ENCODE measurements at places on chromosomes 4 and X.

GRCh38 chr4:70969076-70969475 lies 24.4 kb upstream of the DCK start:
- no peak for DNase-seq

GRCh38 chr4:112075129-112075753 lies 70.0 kb upstream of the FAM241A start:
- DNase-seq: no peak

- DNase-seq: no peak
Measured at GRCh38 chrX:40684092-40684491, 36.7 kb upstream of the CXorf38 start.

- no peak for DNase-seq
Measured at GRCh38 chrX:12443534-12444098, 305.3 kb downstream of the FRMPD4 start.

GRCh38 chrX:47158131-47158530 lies 13.1 kb downstream of the RBM10 start:
- DNase-seq: no peak

- DNase-seq: no peak
Measured at GRCh38 chr4:12359420-12359819, 930.7 kb upstream of the HS3ST1 start.

DNA sequence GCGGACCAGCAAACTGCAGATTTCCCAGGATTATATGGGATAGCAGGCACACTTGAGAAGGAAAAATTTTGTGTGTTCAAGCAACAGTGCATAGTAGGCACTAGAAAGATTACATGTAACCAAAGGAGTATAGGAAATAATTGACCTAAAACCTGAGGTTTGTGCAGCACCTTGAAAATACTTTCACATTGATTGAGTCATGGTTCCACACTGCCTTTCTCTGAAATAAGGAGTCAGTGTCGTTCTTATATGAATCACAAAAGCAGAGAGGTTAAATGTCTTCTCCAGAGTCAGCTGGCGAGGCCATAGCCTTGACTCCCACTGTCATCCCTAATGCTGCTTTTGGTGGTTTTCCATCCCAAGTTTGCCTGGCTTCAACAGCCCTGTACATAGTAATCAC lies 138.9 kb downstream of the SOWAHB start:
- no peak for DNase-seq

DNA sequence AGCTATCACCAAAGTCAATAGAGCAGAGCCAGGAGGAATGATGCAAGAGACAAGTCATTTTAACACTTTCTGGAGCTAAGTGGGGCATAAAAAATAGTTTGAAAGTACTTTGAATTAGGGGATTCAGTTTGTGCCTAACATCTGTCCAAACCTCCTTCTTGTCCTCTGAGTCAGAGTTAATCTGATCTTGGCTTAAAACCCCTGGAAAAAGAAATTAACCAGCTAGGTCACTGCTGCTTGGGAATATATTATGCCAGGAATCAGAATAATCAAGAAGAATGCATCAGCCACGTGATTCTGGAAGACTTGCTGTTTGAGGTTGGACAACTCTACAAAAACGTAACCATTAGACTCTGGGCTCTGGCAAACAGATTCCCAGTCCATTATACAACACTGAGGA lies 45.3 kb upstream of the EDA2R start:
- no peak for DNase-seq

DNA sequence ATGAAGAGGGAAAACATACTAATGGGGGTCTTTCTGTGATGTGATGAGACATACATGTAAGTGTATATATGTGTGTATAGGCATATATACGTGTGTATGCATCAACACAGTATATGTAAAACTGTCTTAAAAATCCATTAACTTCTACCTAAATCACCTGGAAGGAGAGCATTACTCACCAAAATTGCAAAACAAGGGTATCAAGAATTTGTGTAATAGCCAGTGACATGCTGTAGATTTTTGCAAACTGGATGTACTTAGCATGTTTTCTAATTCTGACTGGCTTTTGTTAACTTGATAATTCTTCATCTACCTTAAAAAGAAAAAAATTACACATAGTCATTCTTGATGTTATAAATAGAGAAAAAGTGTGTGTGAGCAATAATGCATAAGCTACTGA lies 104.7 kb downstream of the PRRG1 start:
- no peak for DNase-seq

DNA sequence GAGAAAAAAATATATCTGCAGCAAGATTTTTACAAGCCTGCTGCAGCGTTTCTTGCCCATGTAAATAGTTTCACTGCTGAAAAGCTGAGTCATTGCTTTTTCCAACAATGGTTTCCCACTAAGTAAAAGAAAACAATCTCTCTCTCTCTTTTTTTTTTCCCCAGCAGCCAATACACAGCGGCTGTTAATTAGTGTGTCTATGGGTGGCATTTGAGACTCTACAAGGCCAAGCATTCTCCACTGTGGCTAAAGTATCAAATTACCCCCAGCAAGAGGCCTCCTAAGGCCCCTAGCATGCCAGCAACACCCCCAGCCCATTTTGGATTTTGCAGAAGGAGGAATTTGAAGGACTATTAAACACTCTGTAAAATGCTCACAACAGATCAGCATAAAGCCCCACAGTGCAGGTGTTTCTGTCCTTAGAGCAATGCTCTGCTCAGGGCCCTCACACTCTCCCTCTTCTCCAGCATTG lies 837.4 kb downstream of the TRIML1 start:
- no peak for DNase-seq

GRCh38 chr4:67054896-67055295 lies 490.4 kb downstream of the CENPC start:
- DNase-seq: no peak

- DNase-seq: no peak
Measured at GRCh38 chr4:183266371-183266770, 53.7 kb downstream of the CLDN22 start.

- DNase-seq: no peak
Measured at GRCh38 chr4:177246641-177247584, 62.8 kb upstream of the NEIL3 start.

DNA sequence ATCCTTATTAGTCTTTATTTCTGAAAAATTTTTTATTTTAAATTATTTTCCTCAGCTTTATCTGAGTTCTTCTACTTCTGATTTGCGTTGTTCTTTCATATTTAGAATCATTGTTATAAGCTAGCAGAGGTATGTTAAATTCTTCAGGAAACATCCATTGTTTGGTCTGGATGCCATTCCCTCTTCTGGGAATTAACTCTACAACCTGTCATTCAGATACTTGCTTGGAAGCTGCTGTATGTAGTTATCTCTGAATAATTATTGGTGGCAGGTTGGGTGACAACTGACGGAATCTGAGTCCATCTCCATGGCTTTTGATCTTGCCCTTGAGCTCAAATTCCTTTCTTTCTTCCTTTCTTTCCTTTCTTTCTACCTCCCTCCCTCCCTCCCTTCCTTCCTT lies 61.9 kb downstream of the DDIT4L start:
- DNase-seq: no peak

DNA sequence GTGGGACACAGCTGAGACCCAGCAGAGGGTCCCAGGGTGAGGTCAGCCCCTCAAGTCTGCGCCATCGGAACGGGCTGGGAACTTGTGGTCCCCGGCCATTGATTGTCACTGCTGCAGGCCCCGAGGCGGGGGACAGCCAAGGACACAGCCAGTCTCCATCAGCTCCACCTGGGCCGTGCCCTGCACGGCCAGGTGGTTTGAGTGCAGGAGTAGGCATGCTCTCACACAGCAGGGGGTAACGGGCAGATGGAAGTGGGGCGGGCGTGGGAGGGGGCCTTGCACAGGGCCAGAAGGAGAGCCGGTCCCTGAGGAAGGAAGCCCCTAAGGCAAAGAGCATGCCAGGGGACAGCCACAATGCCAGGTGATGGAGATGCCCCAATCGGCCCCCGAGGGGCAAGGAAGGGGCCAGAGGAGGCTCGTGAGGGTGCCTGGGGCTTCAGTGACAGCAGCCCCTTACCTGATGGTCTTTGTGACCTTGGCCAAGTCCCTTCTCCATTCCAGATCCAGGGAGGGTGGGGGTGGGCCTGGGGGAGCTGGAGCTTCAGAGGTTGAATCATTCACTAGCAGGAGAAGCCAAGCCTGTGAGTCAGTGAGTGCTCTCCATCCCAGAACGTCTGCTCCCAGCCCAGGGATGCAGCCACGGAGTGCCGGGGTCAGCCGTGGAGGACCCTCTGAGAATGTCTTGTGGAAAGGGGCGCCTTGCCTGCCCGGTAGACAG lies 2.3 kb downstream of the ATP2B3 start:
- DNase-seq: no peak

GRCh38 chrX:29145316-29145715 lies 558.1 kb downstream of the IL1RAPL1 start:
- DNase-seq: peak; percentile 16

DNA sequence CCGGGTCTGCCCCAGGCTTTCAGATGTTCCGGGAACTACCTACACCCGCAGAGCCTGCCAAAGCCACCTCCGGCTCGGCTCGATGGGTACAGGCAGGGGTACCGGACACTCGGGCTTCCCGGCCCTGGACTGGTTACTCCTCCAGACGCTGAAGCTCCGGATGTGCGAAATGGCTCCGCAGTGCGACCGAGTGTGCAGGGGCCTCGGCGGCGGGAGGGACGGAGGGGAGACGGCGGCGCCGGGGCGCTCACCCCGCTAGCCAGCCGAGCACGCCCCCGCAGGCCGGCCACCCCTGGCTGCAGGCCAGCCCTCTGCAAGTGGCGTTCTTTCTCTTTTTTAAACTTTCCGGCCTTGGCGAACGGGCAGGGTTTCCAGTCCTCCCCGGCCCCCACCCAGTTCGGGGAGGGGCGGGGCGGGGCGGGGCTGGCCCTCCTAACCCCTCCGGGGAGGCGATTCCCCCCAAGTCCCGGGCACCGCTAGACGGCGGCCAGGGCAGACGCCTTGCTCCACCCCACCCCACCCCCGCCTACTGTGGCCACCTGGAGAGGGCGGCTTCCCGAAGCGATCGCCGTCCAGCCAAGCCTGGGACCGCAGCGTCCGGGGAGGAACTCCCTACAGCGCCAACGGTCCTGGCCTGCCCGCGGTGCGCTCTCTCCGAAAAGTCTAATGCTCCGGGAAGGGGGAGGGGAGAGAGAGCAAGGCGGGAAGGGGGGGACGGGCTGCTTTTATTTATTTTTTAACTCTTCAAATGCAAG lies 7.5 kb downstream of the BCOR start:
- DNase-seq: no peak

- peak; percentile 47 for DNase-seq
Measured at GRCh38 chr4:86594559-86595425, 677 bp downstream of the PTPN13 start.

GRCh38 chr4:59966758-59967157 lies 1233.4 kb upstream of the ADGRL3 start:
- DNase-seq: no peak

DNA sequence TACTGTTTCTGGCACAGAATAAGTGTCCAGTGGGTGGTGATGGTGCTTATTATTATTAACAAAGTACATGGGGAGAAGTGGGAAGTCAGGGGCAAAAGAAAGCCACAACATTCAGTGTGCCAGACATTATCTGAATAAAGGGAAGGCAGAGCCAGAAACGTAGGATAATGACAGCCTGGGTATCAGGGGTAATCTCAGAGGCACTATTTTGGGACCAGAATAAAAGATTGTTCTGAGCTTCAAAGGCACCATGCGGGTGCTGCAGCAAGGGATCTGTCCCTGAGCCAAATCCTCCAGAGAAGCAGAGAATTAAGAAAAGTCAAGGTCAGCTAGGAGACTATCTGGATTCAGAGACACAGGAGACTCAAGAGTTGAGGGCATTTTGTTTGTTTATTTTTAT lies 328.8 kb upstream of the GATB start:
- no peak for DNase-seq

- no peak for DNase-seq
Measured at GRCh38 chr4:155591738-155592143, 74.9 kb upstream of the GUCY1A1 start.

DNA sequence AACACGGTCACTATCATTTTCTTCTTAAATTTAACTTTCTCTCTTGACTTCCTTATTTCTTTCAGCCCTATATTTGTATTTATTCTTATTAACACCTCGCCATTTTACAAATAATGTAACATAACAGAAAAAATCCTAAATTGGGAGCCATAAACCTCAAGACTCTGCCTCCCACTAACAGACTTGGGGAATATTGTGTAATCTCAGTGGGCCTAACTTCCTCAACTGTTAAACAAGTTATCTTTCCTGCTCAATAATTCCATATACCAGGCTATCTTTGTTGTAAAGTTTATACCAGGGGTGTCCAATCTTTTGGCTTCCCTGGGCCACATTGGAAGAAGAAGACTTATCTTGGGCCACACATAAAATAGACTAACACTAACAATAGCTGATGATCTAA lies 26.2 kb downstream of the PRSS12 start:
- no peak for DNase-seq

DNA sequence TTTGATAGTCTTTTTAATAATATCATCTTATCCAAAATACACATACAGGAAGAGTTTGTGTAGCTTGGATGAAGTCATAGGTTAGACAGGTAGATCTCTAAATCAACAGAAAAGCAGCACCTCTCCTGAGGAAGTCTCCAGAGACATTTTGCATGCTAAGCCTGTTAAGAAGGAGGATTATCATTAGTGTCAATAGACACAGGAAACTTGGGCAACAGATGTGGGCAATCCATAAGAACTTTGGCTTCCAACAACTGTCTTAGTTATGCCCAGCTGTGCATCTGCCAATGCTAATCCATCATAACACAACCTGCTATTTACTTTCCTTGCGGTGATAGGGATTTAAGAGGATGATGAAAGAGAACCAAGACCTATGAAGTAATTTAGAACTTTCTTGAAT lies 1052.6 kb downstream of the RPA4 start:
- DNase-seq: no peak

DNA sequence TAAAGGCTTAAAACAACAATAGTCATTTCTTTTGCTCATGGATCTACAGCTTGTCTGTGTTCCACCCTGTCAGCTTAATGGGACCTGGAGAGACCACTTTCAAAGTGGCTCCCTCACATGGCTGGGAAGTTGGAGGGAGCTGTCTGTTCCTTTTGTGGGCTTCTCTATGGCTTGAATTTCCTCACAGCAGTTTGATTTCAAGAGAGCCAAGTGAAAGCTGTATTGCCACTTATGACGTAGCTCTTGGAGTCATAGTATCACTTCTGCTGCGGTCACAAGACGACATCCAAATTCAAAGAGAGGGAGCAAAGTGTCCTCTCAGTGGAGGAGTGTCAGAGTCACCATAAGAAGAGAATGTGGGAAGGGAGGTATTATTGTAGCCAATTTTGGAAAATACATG lies 22.7 kb upstream of the ACSL1 start:
- no peak for DNase-seq

DNA sequence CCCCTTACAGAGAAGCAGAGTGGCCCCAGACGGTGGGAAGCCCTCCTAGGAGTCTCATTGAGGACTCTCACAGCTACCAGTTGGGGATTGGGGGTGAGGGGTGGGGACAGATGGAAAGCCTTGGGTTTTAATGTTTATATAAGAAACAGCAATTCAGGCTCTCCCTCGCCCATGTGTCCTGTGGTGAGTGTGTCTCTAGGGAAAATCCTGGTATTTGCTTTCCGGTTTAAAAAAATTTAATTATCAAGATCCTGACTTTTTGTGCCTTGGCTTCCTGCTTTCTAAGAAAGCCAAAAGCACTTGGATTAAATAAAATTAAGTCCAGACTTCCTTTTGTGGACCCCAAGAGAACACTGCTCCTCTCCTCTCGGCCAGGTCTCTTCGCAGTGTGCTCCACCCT lies 93.8 kb downstream of the SOWAHB start:
- DNase-seq: no peak
